Inflammatory macrophage treated with lipopolysaccharide for 4 hours (primary cell): ENCODE measurements at places on chromosomes 1 and 21.

- peak; percentile 57 for DNase-seq
Observed at GRCh38 chr1:62407398-62408009, 29.3 kb upstream of the USP1 start.

GRCh38 chr1:154759196-154759595 lies 110.9 kb downstream of the KCNN3 start:
- no peak for DNase-seq

DNA sequence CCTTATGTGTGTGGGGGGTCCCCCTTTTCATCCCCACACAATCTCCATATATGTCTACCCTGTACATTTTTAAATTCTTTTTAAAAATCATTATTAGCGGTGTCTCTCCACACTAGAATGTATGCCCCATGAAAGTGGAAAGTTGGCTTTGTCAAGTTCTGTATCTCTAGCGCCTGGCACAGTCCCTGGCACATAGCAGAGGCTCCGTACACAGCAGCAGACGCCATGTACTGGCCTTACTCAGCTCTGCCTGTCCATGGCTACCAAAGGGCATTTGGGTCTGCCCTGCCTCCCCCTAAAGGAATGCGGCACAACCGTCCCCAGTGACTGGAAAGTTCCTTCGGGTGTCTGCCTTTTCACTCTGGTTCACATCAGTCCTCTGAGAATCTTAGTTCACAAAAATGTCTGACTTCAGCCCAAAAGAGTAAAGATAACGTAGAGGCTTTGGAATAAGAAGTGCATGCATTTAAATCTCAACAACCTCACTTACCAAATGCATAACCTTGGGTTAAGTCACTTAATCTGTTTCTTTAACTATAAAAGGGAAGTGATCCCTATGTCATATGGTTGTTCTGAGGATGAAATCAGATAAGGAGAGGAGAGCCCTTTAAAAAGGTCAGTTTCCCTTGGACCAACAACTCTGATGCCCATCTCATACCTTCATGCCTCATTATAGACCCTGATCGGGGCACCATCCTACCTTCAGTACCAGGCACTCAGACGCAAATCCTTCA lies 61.1 kb downstream of the CD46 start:
- peak; percentile 72 for DNase-seq

DNA sequence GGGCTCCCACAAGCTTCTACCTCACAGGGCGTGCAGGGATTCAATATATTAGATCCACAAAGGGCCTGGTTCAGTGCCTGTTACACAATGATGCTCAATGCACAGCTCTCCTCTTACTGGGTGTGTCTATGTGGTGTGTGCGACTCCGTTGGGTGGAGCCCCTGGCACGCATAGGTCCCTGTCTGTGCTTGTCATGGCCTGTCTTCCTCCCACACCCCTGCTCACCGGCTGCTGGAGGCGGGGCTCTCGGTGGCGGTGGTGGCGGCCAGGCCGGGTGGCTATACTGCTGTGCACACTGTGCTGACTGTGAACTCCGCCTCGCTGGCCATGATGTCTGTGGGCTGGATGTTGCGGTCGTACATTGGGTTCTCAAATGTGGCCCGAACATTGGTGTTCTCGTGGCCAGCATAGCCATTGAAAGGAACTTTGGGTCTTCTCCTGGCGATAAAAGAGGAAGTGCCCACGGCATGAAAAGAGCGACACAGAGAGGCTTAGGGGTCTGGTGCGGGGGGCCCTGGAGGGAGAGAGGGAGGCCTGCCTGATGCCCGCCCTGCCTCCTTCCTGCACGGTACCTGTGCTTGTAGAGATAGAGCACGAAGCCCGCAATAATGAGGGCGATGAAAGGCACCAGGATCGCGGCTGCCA lies 46.9 kb downstream of the ZSCAN20 start:
- no peak for DNase-seq

- DNase-seq: no peak
Observed at GRCh38 chr21:45253180-45253579, 34.5 kb downstream of the POFUT2 start.

- DNase-seq: no peak
Observed at GRCh38 chr1:76687307-76688175, 179.7 kb upstream of the ST6GALNAC5 start.

GRCh38 chr21:29667651-29668050 lies 272.1 kb downstream of the GRIK1 start:
- DNase-seq: peak; percentile 56

GRCh38 chr1:177256153-177257075 lies 85.7 kb downstream of the BRINP2 start:
- peak; percentile 7 for DNase-seq

GRCh38 chr1:44650159-44650831 lies 24.0 kb downstream of the TMEM53 start:
- no peak for DNase-seq

GRCh38 chr1:196677781-196678509 lies 26.1 kb downstream of the CFH start:
- DNase-seq: no peak

DNA sequence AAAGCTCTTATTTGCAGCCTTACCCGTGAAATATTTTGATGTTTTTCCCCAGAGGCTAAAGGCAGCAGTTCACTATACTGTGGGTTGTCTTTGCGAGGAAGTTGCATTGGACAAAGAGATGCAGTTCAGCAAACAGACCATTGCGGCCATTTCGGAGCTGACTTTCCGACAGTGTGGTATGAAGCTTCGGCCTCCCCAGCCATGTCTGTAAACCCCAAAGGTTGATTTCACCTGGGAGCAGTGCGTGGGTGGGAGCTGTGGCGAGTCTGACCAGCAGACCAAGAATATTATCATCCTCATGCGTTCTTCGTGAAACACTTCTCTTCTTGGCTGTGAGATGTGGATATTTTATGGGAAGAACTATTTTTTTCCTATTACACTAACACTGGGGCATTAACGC lies 3.6 kb downstream of the CENPS start:
- DNase-seq: no peak

DNA sequence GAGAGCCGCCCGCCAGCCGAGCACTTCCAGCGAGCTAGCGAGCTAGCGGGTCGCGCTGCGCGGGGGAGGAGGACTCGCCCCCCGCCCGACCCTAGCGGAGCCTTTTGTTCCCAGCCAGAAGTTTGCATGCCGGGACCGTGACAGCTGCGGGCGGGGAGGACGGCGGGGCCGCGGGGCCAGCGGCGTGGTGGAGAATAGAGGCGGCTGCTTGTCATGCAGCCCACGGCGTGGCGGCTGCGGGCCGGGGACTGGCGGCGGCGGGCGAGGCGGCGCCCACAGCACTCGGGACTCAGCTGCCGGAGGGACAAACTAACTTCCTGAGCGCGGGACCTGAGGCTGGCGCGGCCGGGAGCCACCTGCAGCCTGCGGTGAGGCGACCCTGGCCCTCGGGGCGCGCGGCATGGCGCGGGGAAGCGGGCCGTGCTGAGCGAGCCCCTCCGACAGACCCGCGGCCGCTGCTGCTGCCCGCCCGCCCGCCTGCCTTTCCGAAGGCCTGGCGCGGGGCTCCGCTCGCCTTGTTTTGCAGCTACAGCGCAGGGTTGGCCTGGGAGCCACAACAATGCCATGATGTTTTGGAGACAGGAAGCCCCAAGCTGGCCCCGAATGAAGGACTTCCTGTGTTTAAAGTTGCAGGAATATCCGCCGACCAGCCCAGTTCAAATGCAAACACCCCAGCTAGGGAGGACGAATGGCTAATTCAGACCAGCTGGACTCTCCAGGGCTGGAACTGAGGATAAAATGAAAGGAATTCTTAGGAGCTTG lies 82.2 kb upstream of the BMP8A start:
- peak; percentile 19 for DNase-seq

- DNase-seq: no peak
Observed at GRCh38 chr1:59666106-59666505, 148.6 kb upstream of the HOOK1 start.

DNA sequence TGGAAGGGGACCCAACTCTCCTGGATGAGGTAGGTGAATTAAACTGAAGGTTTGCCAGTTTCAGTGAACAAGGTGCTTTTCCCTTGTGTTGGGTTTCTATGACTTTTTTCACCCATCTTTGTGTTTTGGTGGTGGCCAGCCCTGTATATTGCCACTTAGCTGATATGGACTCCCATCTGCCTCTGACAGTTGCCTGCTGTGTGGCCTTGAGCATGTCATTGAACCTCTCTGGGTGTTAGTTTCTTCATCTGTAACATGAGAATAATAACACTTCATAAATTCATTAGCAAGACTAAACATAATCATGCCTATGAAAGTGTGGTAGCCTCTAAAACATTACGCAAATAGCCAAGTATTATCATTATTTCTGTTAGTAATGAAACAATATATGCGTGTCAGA lies 141.7 kb downstream of the PBX1 start:
- no peak for DNase-seq

DNA sequence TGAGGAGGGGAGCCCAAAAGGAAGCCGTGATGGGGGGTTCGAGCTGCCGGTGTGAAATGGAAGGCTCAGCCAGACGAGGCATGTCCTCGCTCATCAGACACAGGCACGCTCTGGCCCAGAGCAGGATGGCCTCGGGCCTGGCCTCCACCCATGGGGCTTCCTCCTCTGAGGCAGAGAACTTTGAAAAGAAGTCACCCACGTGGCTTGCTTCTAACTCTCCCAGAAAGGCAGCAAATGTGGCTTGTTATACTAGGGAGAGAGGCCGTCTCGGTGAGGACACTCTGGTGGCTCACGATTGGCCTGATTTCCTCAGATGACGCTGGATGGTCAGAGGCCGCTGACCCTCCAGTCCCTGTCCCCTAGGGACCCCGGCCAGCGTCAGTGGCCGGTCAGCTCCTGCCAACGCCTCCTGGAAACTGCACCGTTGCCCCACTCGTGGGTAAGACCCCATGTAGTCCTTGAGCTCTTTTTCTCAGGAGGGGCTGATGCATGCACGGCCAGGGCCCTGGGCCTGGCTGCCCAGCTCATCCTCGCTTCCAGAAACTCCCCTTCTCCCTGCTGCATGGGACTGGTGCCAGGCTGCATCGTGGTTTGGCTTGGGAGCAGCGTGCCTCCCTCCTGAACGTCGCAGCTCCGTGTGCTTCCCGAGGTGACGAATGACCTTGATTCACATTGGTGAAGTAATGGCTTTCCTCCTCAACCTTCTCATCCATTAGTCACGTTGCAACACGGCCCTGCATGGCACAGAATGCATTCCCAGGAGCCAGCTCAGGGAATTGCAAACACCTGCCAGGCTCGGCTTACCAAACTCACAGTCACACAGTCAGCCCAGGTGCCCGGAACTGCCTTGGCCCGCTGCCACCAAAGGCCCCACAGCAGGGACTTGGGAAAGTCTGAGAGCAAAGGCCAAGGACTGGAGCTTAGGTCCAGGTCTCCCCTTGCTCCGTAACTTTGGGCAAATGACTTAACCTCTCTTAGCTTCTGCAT lies 58.8 kb downstream of the TOMM20 start:
- DNase-seq: no peak

- peak; percentile 26 for DNase-seq
Observed at GRCh38 chr1:58879464-58879863, 95.6 kb upstream of the JUN start.
